ENCODE measurements at places on chromosomes 11 and 22.

DNA sequence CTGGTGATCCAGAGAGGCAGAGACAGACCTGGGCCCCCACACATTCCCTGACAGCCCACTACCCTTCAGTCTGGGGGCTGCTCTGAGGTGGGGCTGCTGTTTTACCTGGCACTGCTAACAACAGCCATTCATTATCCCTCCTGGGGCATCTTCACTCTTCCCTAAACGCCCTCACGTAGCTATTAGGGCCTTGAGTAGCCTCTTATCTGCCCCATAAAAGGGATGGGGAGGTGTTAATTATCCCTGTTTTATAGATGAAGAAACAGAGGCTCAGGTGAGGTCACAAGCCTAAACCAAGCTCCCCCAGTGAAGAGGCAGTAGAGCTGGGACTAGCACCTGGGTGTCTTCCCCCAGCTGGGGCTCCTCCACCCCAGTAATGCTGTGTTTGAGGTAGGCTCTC is 79.5 kb downstream of the KIAA1671 start:
- no peak for DNase-seq

- DNase-seq, result no peak
Observed at GRCh38 chr11:117443266-117444186, 115.9 kb downstream of the CEP164 start.

DNA sequence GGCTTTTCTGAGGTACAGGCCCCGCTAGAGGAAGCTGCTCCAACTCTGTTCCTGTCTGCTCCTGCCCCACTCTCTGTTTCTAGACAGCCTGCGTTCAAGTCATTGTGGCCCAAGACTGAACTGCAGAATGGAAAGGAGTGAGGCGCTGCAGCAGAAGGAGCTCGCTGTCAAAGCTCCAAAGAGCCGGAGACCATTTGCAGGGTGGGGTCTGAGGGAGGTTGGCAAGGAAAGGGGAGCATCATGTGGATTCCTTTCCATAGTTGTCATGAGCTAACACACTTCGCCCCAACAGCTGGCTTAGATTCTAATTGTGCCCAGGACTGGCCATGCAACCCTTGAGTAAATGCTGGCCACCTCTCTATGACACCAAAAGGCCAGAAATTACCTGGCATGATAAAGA is 18.8 kb downstream of the APOL4 start:
- DNase-seq, result no peak

- DNase-seq, result no peak
Observed at GRCh38 chr11:59990421-59990820, 26.6 kb upstream of the OOSP4B start.

GRCh38 chr11:63869683-63870082 is 30.8 kb downstream of the MARK2 start:
- DNase-seq, result peak; percentile 42

DNA sequence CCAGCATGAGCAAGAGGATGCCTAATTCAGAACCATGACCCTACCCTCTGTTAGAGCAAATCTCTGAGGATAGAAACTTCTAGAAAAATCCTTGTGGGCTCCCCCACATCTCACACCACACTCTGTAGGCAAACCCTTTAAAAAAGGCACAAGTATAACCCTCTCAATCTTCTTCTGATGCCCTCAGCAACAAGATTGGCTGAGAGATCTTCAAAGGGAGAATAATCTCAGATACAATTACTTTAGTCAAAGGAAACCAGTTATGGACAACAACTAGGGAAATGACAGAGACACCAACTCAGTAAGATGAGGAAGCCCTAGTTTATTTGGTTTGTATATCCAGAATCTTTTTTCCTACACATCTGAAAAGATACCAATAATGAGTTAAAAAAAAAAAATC is 49.2 kb downstream of the LIF start:
- DNase-seq, result no peak

- no peak for DNase-seq
Observed at GRCh38 chr11:116030697-116031331, 526.6 kb upstream of the CADM1 start.

- no peak for DNase-seq
Observed at GRCh38 chr11:76798671-76799065, 15.5 kb downstream of the TSKU start.
